ENCODE measurements at places on chromosomes 1 and 21.
A peak's percentile ranks its signal among the peaks of the same experiment; 100 is the strongest.

DNA sequence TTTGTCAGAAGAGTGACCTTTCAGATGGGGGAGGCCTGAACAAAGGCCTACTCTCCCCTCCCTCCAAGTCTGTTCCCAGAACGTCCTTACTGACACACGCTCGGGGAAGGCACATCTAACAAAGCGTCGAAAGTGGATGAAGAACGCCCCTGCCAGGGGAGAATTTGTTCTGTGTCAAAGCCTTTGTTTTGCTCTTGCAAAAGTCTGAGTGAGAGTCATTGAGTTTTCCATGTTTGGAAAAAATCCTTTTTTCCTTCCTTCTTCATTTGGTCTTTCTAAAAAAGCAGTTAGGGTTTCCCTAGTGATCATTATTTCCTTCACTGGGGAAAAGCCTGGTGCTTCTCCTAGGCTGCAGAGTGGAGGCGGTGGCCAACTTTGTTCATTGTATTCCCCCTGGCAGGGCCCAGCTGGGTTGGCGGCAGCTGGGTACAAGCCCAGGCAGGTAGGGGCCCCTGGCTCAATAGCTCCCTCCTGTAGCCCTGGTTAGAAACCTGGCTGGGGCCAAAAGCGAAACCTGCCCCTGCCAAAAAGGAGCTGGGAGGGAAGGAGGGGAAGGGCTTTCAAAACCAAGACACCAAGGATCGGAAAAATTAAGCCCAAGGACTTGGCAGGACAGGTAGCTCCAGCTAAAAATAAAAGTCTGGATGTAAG, 81.1 kb downstream of the ITPKB start:
- DNase-seq: no peak

DNA sequence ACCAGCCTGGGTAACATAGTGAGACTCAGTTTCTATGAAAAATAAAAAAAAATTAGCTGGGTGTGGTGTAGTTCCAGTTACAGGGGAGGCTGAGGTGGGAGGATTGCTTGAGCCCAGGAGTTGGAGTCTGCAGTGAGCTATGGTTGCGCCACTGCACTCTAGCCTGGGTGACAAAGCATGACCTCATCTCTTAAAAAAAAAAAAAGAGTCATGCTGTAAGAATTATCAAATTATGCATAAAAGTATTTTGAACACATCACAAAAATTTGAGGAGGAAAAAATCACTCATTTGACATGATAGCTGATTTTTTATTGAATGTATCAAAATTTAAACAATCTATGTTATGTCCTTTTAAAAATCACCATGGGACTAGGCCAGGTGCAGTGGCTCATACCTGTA, 17.8 kb downstream of the CCDC30 start:
- no peak for DNase-seq

DNA sequence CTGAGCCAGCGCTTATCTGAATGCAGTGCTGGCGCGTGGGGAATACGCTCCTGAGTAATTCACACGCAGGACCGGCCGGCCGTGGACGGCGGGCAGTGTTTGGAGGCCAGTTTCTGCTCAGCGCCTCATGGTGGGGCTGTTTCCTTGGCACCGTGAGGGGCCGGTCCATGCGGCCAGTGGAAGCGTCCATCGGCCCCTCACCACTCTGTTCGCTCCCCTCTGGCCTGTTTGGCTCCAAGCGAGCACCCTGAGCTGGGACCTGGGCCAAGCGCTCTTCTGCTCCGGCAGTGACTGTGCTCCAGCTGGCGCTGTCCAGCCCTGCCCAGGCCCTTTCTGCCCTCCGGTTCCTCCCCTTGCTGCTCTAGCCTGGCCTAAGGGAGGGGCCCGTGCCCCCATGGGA, 16.3 kb upstream of the PLCH2 start:
- DNase-seq: peak; percentile 12

GRCh38 chr1:4219826-4220225, 319.8 kb upstream of the C1orf174 start:
- no peak for DNase-seq

DNA sequence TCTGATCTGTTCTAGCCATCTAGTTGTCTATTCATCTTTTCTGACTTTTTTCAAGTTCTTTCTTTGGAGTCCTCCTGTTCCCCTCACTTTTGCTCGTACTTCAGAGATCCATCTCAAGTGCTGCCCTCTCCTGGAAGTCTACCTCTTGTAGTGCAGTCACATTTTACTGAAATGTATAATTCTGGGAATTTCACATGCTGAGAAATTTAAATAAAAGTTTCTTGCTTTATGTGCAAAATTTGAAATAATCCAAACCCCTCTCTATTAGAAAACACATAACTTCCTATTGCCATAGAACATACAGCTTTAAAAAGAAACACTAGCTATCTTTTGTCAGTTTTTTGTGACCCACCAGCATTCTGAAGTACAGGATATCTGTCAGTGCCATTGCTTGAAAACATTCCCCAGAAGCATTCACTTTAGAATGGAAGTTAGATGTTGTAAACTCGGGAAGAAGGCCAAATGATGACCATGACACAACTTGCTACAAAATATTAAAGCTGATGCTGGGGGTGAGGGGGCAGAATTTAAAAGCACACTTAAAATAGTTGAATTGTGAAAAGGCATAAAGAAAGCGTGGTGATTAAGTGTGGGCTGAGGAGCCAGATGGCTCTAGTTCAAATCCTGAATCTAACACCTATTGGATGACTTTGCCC, 22.0 kb downstream of the RLF start:
- DNase-seq: peak; percentile 27

DNA sequence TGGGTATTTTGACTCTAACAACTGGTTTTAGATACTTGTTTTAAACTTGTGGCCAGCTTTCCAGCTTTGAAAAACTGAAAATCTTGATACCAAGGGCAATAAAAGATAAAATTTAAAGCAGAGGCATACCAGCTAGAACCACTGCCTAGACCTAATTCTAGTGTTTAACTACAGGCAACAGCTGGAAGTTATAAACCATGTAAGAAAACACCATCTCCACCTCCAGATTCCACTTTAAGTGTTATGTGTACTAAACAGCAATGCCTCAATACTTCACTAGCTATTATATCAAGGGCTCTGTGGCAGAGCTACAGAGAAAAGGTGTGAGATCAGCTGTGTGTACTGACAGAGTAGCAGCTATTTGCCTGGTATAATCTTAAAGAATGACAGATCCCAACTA, 69.5 kb downstream of the LPAR3 start:
- no peak for DNase-seq

- no peak for DNase-seq
Observed at GRCh38 chr1:11354893-11355553, 82.0 kb downstream of the UBIAD1 start.

DNA sequence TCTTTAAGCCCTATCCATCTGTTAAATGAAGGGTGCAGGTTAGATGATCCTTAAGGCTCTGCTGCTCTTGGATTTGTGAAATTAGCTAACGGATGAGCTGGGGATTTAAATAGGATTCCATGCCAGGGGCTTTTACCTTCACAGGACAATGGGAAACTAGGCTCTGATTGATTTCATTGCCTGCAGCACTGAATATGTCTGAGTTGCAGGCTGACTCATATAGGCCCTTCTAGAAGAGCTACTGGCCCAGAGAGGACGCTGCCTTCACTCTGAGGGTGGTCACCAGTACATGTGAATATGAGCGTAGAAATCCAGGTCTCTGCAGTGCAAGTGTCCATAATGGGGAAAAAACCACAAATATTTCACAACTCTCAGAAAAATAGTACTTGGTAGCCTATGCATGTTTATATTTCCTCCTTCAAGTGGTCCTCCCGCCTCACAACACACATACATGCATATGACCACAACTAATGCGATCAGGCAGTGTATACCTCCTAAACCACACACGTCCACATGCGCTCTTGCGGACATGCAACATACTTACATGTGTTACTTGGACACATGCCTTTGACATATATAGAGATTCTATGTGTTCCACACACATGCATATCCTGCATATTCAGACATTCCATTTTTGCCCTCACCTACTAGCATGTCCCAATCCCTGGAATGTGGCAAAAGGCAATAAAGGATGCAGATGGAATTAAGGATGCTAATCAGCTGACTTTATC, 233.8 kb upstream of the JUN start:
- DNase-seq: peak; percentile 71

- DNase-seq: no peak
Observed at GRCh38 chr1:157097692-157098091, 1.9 kb downstream of the ETV3L start.

GRCh38 chr1:161266202-161266601, 7.7 kb downstream of the PCP4L1 start:
- DNase-seq: no peak

DNA sequence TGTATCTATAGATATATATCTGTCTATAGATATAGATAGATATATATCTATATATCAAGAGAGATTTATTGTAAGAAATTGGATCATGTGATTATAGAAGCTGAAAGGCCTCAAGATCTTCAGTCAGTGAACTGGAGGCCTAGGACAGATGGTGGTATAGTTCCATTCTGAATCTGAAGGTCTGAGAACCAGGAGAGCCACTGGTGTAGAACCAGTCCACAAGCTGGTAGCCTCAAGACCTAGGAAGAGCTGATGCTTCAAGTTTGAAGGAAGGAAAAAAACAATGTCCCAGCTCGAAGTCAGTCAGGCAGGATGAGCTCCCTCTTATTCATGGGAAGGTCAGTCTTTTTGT, 213.2 kb upstream of the JUN start:
- no peak for DNase-seq

DNA sequence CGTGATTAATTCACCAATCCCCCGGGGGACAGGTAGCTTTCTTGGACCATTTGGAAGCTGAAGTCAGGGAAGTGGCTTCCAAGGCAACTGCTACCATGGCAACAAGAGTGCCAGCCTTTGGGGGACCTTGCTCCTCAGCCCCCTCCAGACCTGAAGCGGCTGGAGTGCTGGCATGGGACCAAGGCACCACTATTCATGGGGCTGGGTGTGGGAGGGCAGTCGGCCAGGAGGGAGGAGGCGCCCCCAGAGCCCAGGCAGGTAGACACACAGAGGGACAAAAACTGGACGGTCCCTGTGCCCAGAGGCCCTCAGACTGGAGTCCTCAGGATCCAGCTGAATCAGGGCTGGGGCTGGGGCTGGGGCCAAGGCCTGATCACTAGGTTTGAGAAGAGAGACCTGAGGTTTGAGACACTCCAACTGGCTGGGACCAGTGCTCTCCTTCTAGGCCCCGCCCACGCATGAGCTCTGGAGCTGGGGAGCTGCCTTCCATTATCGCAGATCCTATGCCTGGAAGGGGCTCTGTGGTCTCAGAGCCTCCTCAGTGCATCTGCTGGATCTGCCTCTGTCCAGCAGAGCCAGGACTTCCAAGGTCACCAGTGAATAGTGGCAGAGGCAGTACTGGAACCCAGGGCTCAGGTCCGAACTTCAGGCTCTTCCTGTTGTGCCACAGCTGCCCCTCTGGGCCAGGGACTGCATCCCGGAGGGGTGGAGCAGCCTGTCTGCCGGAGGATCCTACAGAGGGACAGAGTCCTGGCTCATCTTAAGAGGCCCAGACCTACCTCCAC, 3.3 kb upstream of the KNCN start:
- DNase-seq: no peak

- DNase-seq: no peak
Observed at GRCh38 chr1:180643693-180644092, 11.9 kb downstream of the XPR1 start.

DNA sequence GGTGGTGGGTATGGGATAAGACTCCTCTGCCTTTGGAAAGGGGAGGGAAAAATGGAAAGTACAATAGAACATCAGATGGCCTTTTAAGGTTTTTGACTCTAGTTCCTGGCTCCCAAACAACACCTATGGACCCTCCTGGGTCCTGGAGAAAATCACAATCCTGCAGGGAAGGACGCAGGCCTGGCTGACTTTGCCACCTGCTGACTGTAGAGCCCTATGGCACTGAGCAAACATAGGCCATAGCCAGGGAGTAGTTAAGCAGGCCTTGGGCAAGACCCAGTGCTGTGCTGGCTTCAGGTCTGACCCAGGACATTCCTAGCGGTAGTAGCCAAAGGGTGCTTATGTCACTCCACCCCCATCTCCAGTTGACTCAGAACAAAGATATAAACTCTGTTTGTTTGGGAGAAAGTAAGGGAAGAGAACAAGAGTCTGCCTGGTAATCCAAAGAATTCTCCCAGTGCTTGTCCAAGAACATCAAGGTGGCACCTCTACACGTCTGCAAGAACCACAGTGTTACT, 149.0 kb downstream of the SLC44A5 start:
- no peak for DNase-seq

GRCh38 chr1:110205156-110205555, 5.0 kb upstream of the KCNC4 start:
- no peak for DNase-seq

GRCh38 chr21:29939924-29940275, at the start of gene GRIK1:
Gene GRIK1 (minus strand): TSS chr21:29939996.
- no peak for DNase-seq

GRCh38 chr1:76352741-76353435, 278.3 kb downstream of the ST6GALNAC3 start:
- DNase-seq: no peak
